ENCODE measurements at places on chromosomes 16 and 17. TPM values are rescaled to one million over a fixed set of nuclear protein-coding genes. Genes with fewer than 3 reads are reported as not detected.

The C16orf96 gene
- total RNA-seq = 0.13 TPM

The TEDC2 gene
- total RNA-seq = 1.8 TPM

The RFNG gene
- total RNA-seq = 33.5 TPM

The USP43 gene
- 0.26 TPM for total RNA-seq

The NPIPA8 gene
- not detected for total RNA-seq

The TM4SF5 gene
- total RNA-seq = not detected

The MCRIP1 gene
- 74.4 TPM for total RNA-seq

The ABCC6 gene
- total RNA-seq = 1.3 TPM

The NHERF1 gene
- total RNA-seq = 82.6 TPM

The CDH1 gene
- not detected for total RNA-seq

The PTGES3L gene
- total RNA-seq = 0.11 TPM

The NXN gene
- total RNA-seq = 60.6 TPM

The ARMC7 gene
- total RNA-seq = 3.3 TPM

The SLC52A1 gene
- not detected for total RNA-seq

The CCL7 gene
- total RNA-seq = 3.9 TPM

The FADS6 gene
- total RNA-seq = not detected

The KRT39 gene
- not detected for total RNA-seq

The TRPV3 gene
- total RNA-seq = 0.91 TPM

The MLKL gene
- total RNA-seq = 19.8 TPM
